ENCODE measurements at places on chromosomes 4 and X.
A peak's percentile ranks its signal among the peaks of the same experiment; 100 is the strongest.

- DNase-seq, result peak; percentile 76
Measured at GRCh38 chrX:1657367-1658070, 42.7 kb downstream of the ASMT start.

DNA sequence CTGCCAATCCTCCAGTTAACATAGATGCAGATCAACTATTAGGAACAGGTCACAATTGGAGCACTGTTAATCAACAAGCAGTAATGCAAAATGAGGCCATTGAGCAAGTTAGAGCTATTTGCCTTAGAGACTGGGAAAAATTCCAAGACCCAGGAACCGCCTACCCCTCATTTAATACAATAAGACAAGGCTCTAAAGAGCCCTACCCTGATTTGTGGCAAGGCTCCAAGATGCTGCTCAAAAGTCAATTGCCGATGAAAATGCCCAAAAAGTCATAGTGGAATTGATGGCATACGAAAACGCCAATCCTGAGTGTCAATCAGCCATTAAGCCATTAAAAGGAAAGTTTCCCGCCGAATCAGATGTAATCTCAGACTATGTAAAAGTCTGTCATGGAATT lies 20.5 kb upstream of the TRIM61 start:
- peak; percentile 15 for DNase-seq

DNA sequence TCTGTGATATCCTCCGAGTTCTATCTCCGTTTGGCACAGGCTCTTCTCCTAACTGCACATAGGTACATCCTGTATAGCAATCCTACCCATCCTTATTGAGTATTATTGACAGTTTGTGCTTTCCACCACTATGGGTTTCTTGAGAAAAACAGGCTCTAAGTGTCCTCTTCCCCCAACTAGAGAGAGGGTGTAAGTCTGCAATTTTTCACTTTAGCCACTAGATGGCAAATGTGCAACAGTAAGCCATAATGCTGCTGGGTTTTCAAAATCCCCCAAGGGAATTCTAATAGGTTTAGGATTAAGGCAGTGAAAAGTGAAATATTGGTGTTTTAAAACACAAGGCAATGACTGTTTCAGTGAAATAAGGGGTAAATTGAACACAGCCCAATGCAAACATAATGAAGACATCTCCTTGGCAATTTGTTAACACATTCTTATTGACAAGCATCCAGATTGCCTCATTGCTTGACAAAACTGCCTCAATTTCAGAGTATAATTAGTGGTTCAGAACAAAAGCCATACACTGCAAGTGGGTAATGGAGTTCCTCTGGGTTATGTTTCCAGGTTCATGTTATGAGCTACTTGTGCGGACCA lies 239.0 kb upstream of the HTR2C start:
- peak; percentile 7 for DNase-seq

GRCh38 chr4:142614621-142615323 lies 231.3 kb downstream of the INPP4B start:
- no peak for DNase-seq

DNA sequence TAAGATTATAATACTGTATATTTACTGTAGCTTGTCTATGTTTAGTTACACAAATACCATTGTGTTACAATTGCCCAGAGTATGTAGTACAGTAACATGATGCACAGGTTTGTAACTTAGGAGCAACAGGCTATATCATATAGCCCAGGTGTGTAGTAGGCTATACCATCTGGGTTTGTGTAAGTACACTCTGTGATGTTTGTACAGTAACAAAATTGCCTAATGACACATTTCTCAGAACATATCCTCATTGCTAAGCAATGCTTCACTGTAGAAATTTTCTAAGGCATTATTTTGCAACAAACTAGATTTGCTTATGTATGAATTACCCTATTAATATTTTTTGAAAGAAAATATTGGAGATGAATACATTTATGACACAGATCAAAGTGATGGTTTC lies 1390.9 kb downstream of the C4orf33 start:
- no peak for DNase-seq

DNA sequence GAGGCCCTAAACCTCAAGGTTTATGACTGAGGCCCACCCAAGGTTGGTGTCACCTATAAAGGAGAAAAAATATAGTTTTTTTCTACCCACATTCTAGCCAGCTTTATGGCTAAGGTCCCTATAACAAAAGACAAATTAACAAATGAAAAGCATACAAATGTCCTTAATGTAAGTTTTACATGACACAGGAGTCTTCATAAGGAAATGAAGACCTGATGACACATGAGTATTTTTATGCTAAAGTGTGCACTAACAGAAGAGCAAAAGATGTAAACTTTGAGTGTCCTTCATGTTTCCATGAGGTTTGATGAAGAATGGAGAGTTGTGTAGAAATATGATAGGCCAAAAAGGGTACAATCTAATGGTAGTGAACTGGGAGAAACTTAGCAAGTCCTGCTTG lies 114.7 kb upstream of the INTU start:
- no peak for DNase-seq

DNA sequence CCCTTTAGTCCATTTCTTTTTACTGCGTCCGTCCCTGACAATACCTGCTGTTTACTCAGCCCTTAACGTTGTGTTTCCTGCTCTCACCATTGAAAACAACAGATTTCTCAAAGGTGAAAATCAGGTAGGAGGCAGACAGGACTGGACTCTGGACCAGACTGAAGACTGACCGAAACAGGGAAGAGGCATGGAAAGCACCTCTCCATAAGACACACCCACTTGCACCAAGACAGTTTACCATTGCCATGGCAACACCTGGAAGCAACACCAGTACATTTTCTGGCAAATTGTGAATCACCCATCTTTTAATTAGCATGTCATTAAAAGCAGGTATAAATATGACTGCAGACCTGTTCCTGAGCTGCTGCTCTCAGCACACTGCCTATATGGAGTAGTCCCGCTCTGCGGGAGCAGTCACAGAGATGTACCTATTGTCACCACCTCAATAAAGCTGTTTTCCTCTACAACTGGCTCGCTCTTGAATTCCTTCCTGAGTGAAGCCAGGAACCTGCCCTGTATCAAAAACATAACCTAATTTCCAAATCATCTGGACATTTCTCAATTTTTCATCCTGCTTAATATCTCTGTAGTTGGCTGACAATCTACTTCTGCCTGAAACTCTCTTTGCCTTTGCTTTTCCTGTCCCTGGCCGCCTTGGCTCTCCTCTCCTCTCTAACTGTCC lies 117.0 kb downstream of the RNF150 start:
- no peak for DNase-seq

- DNase-seq, result no peak
Measured at GRCh38 chr4:10929818-10930217, 245.2 kb upstream of the CLNK start.

Measured in NCI-H1092 (cell line).